Glomerular endothelial cell (primary cell): ENCODE measurements at places on chromosomes 4 and X. TPM values are rescaled to one million over a fixed set of nuclear protein-coding genes. Genes with fewer than 3 reads are reported as not detected.

Gene BEX4
- total RNA-seq = 48.5 and 50.2 TPM in 2 replicates

Gene TRIM60
- not detected in 2 replicates for total RNA-seq

Gene FGF16
- 20.9 and 27.7 TPM in 2 replicates for total RNA-seq

Gene TEX11
- total RNA-seq = not detected in 2 replicates

Gene SLC25A43
- 18.8 and 24.4 TPM in 2 replicates for total RNA-seq

Gene PPM1K
- 5.8 and 11.5 TPM in 2 replicates for total RNA-seq

Gene USP51
- 0.92 and 0.93 TPM in 2 replicates for total RNA-seq

Gene RRH
- total RNA-seq = not detected in 2 replicates

Gene SPANXA1
- total RNA-seq = not detected in 2 replicates

Gene MAGEA8
- not detected in 2 replicates for total RNA-seq

Gene MAGEB3
- total RNA-seq = not detected in 2 replicates

Gene NSG1
- total RNA-seq = 4.1 TPM in 1 of 2 replicates, not detected in the other

Gene CRMP1
- 2.9 and 23.8 TPM in 2 replicates for total RNA-seq

Gene EVC2
- total RNA-seq = 11.0 and 11.7 TPM in 2 replicates

Gene ENOPH1
- 28.8 and 36.1 TPM in 2 replicates for total RNA-seq

Gene HS3ST1
- total RNA-seq = 0.87 and 2.5 TPM in 2 replicates

Gene ZCCHC18
- total RNA-seq = 1.1 and 6.1 TPM in 2 replicates

Gene CFAP47
- 0.19 TPM in 1 of 2 replicates, not detected in the other for total RNA-seq

Gene RENBP
- 19.0 and 23.7 TPM in 2 replicates for total RNA-seq
